SK-N-SH (cell line): ENCODE measurements at places on chromosomes 3 and 15.

DNA sequence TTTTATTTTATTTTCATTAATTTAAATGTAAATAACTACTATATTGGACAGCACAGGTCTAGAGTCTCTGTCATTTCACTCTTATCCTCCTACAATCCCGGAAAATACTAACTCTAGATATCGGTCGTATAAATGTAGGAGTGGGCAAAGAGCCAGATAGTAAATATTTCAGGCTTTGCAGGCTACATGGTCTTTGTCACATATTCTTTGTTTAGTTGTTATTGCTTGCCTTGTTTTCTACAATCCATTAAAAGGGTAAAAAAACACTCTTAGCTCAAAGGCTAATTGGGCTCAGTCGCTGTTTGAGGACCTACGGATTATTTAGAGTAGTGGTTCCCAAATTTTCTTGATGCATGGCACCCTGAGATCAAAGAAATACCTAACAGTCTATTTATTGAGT, 1.7 kb downstream of the KNL1 start:
- no peak for DNase-seq

DNA sequence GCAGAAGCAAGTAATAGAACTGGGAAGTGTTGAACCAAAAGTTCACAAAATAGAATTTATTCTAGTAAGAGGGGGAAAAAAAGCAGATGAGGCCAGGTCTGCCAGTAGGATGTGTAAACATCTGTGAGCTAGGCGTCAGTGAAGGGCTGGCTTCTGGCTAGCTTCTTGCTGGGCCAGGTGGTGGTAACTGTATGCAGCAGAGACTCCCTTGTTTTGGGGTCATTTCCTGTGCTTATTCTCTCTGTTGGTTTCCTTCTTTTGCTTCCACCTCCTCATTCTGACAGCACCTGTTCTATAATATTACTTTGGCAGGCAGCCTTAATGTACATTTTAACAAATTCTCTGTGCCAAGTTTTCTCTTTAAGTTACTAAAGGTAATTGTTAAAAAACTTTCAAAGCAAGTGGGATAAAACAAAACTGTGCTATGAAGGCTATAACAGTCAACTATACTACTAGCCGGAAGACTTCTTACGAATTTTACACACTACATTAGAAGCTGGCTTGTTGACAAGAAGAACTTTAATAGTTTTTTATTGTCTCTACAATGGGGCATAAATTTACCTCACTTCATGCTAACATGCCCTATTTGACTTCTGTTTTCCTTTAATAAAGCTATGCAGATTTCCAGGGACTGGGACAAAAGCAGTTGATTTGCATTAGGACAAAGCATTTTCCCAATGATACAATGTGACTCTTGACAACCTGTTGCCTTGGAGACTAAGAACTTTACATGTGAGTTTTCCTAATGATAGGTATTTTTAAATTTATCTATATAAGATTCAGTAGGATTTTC, 318.8 kb upstream of the NAALADL2 start:
- no peak for DNase-seq

DNA sequence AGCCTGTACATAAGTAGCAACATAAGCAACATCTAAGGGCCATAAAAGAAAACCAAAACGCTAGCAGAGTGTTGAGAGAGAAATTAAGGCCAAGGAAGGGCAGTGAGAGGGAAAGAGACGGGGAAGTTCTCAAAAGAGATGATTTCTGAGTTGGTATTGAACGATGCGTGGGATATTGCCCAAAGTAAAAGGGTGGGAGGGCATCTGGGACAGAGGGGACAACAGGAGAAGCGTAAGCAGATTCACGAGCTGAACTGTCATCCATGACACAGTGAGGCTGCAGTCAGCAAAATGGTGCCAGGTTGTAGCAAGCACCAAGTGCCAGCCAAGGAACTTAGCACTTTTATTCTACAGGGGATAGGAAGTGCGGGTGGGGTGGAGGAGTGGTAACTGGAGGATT, 11.8 kb downstream of the NCEH1 start:
- no peak for DNase-seq

DNA sequence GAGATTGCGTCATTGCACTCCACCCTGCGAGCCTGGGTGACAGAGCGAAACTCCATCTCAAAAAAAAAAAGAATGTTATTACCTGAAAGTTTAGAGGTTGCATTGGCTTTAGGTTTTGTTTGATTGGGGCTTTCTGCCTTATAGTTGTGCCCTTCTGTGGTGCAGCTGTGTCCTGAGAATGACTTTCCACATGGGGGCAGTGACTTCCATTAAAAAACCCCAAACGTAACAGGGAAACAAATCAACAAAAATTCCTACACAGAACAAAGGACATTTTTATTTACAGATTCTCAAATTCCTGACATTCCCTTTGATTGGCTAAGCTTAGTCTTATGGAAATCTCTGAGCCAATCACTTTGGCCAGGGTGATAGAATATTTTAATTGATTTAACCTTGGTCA, 154.1 kb upstream of the GPR149 start:
- no peak for DNase-seq

DNA sequence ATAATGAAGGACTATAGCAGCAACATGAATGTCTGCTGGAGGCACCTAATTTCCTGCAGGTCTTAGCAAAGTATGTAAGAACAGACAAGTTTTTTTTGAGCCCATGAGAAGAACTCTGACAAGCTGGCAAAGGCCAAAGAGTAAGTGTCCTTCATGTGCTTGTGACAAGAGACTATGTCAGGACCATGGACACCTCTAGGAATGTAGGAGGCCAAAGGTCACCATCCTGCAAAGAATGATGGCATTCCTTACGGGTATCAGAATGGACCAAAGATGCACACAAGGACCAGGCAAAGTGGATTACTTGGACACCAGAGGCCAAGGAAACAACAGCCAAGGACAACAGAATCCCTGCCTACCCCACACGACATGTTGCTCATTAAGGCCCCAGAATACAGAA, 858.5 kb upstream of the CFAP20DC start:
- DNase-seq: no peak

DNA sequence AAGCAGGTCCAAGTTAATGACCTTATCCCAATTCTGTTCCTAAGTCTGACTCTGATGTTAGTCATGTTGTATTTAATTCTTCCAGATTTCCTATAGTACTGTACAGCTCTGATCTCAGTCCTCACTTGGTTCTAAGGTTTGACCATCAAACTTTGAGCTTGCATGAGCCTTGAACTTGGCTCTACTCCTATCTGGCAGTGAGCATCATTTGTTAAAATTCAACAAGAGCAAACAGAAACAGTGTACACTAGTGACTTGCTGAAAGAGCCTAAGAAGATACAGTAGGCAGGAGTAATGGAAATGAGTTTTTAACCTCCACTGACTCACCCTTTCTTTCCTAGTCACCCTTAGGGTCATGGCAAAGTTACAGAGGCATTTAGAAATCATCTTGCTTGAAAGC, 451.1 kb upstream of the TPRG1 start:
- DNase-seq: no peak

GRCh38 chr3:78986416-78987101, 781.2 kb downstream of the ROBO1 start:
- DNase-seq: no peak

DNA sequence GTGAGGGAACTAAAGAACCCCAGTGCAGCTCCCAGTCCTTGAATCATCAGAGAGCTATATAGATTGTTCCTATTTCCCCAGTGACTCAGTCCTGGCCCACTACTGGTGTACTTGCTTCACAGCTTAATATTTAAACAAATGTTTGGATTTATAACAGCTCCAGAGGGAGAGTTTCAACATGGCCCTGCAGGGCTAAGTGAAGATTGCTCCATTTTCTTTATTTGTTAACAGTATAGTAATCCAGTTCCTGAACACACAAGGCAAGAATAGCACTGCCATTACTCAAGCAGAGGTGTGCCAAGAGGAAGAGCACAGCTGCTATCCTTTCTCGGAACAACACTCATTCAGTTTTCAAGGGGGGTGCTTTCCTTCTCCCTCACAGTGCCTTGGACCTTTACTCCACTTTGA, 6.5 kb downstream of the SQOR start:
- DNase-seq: no peak

DNA sequence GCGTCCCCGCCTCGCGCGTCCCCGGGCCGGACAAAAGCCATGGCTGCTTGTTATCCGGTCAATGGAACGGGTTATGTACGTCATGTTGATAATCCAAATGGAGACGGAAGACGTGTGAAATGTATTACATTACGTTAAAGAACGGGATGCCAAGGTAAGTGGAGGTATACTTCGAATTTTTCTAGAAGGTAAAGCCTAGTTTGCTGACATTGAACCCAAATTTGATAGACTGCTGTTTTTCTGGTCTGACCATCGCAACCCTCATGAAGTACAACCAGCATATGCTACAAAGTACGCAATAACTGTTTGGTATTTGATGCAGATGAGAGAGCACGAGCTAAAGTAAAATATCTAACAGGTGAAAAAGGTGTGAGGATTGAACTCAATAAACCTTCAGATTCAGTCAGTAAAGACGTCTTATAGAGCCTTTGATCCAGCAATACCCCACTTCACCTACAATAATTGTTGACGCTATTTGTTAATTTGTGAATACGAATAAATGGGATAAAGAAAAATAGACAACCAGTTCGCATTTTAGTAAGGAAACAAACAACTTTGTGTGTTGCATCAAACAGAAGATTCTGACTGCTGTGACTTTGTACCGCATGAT, 19.8 kb downstream of the WDR73 start:
- no peak for DNase-seq

GRCh38 chr3:53170325-53171063, 9.5 kb downstream of the PRKCD start:
- DNase-seq: no peak

DNA sequence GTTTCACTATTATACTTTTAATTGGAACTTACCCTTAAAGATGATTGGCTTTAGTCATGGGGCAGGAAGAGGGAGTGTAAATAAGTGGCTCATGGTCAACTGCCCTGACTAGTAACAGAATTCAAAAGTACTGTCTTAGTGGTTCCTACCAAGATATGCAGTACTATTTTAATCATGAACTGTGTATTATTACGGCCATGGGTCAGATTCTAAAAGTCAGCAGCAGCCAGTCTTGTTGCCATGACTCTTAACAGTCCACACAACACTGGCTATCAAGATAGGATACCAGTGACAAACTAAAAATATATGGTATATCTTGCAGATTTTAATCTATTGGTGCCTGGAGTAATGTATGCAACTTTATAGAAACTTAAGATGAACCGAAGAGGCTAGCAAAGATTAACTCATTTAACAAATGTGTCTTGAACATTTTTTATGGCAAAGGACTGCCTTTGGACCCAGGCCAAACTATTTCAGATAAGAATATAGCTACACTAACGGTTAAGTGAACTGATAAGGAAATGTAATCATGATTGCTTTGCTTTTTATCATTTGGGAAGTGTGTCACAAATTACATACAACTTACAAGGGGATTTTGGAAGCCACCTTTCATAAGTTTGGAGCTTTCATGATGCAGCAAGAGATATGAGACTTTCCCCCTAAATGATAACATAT, 163.7 kb downstream of the TCF12 start:
- DNase-seq: peak; percentile 16
